CD4-positive, alpha-beta memory T cell (primary cell): ENCODE measurements at places on chromosomes 12 and 14. TPM values are rescaled to one million over a fixed set of nuclear protein-coding genes. Genes with fewer than 3 reads are reported as not detected.

The ARF3 gene
- total RNA-seq = 77.5 TPM

The SYNDIG1L gene
- not detected for total RNA-seq

DNA sequence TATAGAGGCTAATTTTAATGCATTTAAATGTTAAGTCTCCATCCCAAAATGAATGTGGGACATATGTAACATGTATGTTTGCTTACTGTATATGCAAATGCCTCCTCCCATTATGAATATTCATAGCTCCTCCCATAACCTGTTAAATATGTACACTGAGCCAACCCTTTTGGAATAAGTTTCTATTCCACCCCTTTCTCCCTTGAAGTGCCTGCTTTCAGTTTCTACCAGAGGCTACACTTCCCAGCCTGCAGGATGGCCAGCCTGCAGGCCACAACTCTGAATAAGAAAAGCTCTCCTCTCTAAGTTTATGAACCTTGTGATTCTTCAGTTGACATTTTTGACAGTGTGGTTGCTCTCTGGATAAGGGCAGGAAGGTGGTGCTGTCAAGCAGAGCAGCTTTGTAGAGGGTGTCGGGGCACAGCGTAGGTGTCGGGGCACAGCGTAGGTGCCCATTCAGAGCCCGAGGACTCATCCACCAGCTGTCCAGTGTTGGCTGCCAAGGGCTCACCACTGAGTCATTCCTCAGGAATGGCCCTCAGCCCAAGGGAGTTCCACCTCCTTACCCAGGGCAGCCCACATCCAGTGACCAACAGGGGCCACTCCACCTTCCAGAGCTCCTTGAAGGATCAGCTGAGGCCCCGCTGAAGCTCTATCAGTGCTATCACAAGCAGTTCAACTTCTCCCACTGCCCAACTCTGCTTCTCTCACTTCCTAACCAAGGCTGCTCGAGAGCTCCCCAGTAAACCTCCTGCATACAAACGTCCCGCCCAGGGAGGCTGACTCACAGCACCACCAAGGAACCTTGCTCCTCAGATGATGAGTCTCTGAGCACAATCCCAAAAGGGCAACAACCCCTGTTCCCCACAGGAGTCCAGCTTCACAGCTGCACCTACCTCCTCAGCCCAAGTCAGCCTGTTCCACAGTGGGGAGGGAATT, 31.4 kb downstream of the VWF start:
- no peaks in the 10 kb centered on the region for H3K4me1 ChIP-seq
- H3K36me3 ChIP-seq = no peaks in the 10 kb centered on the region
- no peak for DNase-seq
- no peak overlapping the region for H3K4me3 ChIP-seq

DNA sequence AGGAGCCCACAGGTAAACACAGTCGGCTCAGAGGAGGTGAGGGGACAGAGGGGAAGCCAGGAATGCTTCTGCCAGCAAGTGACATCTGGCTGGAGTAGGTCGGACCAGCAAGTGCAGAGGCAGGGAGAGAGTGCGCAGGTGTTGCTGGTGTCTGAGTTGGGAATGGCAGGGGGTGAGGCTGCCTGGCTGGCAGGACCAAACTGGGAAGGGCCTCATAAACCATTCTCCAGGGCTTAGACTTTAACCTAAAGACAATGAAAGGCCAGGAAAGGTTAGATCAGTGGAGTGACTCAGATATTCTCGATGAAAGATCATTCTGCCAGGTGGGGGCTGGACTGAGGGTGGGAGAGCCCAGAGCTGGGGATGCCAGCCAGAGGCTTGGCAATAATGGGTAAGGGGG, 66.4 kb downstream of the ITPK1 start:
- DNase-seq = no peak
- no peak overlapping the region for H3K4me3 ChIP-seq
- no peaks in the 10 kb centered on the region for H3K4me1 ChIP-seq
- H3K36me3 ChIP-seq = no peaks in the 10 kb centered on the region

GRCh38 chr12:46493150-46493833, 120.7 kb upstream of the SLC38A2 start:
- H3K36me3 ChIP-seq = no peaks in the 10 kb centered on the region
- no peak for DNase-seq
- H3K27me3 ChIP-seq = no peaks in the 10 kb centered on the region
- no peak overlapping the region for H3K4me3 ChIP-seq
- no peak overlapping the region for H3K27ac ChIP-seq

DNA sequence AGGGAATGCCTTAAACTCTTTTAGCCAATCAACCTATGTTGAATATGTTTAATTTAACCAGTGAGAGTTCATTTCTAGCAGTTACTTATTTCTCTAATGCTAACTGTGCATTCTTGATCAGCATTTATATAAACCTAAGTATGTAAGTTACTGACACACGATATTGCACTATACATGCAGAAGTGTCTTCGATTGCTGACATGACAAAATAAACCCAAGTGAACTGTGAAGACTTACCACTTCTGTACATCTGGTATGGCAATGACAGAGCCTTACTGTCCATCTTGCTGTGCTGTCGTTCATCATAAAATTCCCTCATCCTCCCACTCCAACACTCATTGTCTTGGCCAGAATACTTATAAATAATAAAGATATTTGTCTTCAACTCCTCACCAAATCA, 131.8 kb downstream of the TSHR start:
- no peaks in the 10 kb centered on the region for H3K4me1 ChIP-seq
- DNase-seq = no peak
- H3K27ac ChIP-seq = no peak overlapping the region
- H3K4me3 ChIP-seq = no peak overlapping the region
- no peaks in the 10 kb centered on the region for H3K27me3 ChIP-seq
- H3K36me3 ChIP-seq = no peaks in the 10 kb centered on the region

GRCh38 chr12:103392722-103393121, 103.0 kb downstream of the C12orf42 start:
- no peak overlapping the region for H3K4me3 ChIP-seq
- no peaks in the 10 kb centered on the region for H3K36me3 ChIP-seq
- H3K27ac ChIP-seq = no peak overlapping the region

GRCh38 chr12:56878010-56878339, 56.2 kb downstream of the SDR9C7 start:
- H3K27ac ChIP-seq = no peak overlapping the region
- DNase-seq = no peak
- no peak overlapping the region for H3K4me3 ChIP-seq
- H3K4me1 ChIP-seq = no peaks in the 10 kb centered on the region
- H3K36me3 ChIP-seq = no peaks in the 10 kb centered on the region
- H3K27me3 ChIP-seq = no peaks in the 10 kb centered on the region

- H3K27me3 ChIP-seq = no peaks in the 10 kb centered on the region
- H3K27ac ChIP-seq = no peak overlapping the region
- no peaks in the 10 kb centered on the region for H3K4me1 ChIP-seq
- H3K36me3 ChIP-seq = no peaks in the 10 kb centered on the region
Observed at GRCh38 chr12:38585086-38585485, 268.5 kb downstream of the ALG10B start.

GRCh38 chr14:100135073-100135472, 24.4 kb downstream of the DEGS2 start:
- no peak overlapping the region for H3K4me3 ChIP-seq
- no peaks in the 10 kb centered on the region for H3K27me3 ChIP-seq
- no peaks in the 10 kb centered on the region for H3K4me1 ChIP-seq

DNA sequence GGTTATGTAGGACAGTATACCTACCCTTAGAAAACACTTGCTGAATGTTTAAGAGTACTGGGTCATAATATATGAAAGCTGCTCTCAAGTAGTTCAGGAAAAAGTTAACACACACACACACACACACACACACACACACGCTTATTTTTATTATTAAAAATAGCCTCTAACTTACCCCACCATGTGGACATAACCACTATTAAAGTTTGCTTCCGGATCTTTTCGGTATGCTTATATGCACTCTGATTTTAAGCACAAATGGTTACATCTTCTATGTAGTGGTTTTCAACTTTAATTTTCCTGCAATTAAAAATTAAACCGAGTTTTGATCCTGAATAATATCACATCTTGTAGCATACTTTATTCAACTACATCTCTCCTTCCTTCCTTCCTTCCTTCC, 84.9 kb upstream of the TRAF3 start:
- no peaks in the 10 kb centered on the region for H3K27me3 ChIP-seq
- DNase-seq = no peak
- H3K36me3 ChIP-seq = no peaks in the 10 kb centered on the region
- H3K4me1 ChIP-seq = peaks cover 13% of the 10 kb centered on the region
